ENCODE measurements at places on chromosomes 3 and 15.

- no peaks in the 10 kb centered on the region for H3K4me1 ChIP-seq
- no peak overlapping the region for H3K4me3 ChIP-seq
- no peaks in the 10 kb centered on the region for H3K36me3 ChIP-seq
- no peak overlapping the region for H3K27ac ChIP-seq
- H3K27me3 ChIP-seq = no peaks in the 10 kb centered on the region
- DNase-seq = peak; percentile 2
Observed at GRCh38 chr15:94164202-94164807, 67.1 kb upstream of the MCTP2 start.

- peaks cover 17% of the 10 kb centered on the region for H3K36me3 ChIP-seq
- peaks cover 4% of the 10 kb centered on the region for H3K4me1 ChIP-seq
- H3K4me3 ChIP-seq = no peak overlapping the region
- H3K27me3 ChIP-seq = no peaks in the 10 kb centered on the region
- no peak for DNase-seq
- H3K27ac ChIP-seq = no peak overlapping the region
Observed at GRCh38 chr15:74892313-74892712, 2.5 kb downstream of the MPI start.

GRCh38 chr15:67049351-67050044 lies 15.9 kb upstream of the SMAD3 start:
- H3K36me3 ChIP-seq = no peaks in the 10 kb centered on the region
- peak overlapping the region; percentile 88 for H3K27ac ChIP-seq
- no peak for DNase-seq
- H3K27me3 ChIP-seq = no peaks in the 10 kb centered on the region
- H3K4me1 ChIP-seq = peaks cover 40% of the 10 kb centered on the region

GRCh38 chr3:18250991-18251390 lies 174.1 kb downstream of the SATB1 start:
- no peak for DNase-seq
- H3K4me1 ChIP-seq = no peaks in the 10 kb centered on the region
- no peaks in the 10 kb centered on the region for H3K27me3 ChIP-seq
- no peaks in the 10 kb centered on the region for H3K36me3 ChIP-seq
- H3K4me3 ChIP-seq = no peak overlapping the region

DNA sequence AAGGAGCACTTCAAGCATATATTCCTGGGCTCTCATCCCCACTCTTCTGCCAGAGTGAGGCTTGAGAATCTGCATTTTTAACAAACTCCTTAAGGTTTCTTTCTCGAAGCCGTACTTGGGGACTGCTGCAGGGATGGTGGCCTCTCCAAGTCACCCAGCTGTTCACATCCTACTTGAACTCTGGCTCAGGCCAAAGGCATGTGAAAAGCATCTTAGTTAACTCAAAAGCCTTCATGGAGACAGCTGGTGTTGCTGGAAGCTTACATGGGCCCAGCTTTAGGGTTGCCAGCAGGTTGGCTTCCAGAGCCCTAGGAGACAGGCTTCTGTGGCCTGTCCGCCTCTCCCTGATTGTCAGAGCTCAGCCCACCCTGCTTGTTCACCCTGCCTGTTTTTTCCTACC lies 139.2 kb downstream of the THSD4 start:
- H3K27me3 ChIP-seq = no peaks in the 10 kb centered on the region
- H3K36me3 ChIP-seq = peaks cover 7% of the 10 kb centered on the region
- DNase-seq = no peak
- no peak overlapping the region for H3K27ac ChIP-seq
- H3K4me1 ChIP-seq = no peaks in the 10 kb centered on the region

- H3K36me3 ChIP-seq = no peaks in the 10 kb centered on the region
- H3K4me1 ChIP-seq = peaks cover 18% of the 10 kb centered on the region
- peak within 1 kb of the TSS; percentile 38 for H3K4me3 ChIP-seq
Observed at GRCh38 chr15:41493205-41493901, at the start of gene ITPKA. Gene ITPKA (plus strand): TSS chr15:41493874. CDS start chr15:41493928, 54 bp downstream.
